Fibroblast of skin of right quadriceps (primary cell): ENCODE measurements at places on chromosomes 2 and 18.

- DNase-seq, result no peak
These were observed 132.6 kb downstream of the SH3BP4 start for GRCh38 chr2:235084424-235084823.

GRCh38 chr18:9690418-9691188 is 17.5 kb upstream of the RAB31 start:
- peak; percentile 43 for DNase-seq

DNA sequence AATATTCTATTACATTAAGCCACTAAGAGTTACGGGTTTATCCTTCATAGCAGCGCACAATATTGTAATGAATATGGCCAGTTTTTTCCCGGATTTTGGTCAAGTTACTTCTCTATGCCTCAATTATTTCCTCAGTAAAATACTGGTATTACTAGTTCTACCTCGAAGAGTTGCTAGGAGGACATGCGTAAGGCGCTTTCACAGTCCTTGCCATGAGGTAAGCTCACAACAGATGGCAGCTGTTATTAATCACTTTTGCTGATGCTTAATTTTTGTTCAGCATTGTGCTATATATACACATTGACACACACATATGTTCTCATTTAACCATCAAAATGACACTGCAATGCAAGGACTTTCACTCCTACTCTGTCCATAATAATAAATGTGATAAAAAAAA is 101.5 kb downstream of the SCG2 start:
- DNase-seq, result no peak

DNA sequence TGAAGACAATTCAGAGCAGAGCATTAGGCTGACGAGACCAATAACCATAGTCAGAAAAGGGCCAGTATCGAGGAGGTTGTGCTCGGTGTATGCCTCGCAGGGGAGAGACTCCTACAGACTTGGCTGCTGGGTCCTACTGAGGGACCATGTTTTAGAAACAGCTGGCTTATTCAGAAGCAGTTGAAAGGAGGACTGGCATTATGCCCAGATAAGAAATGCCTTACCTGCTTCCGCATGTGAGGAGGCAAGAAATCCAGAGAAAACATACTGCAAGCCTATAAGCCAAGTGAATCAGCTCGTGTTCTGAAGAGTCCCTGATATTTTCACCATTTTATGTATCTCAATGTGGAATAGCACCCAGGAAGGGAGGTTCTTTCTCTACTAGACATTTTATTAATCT is 434.7 kb downstream of the GRB14 start:
- DNase-seq, result no peak

GRCh38 chr2:168894720-168895119 is 4.5 kb upstream of the SPC25 start:
- no peak for DNase-seq

DNA sequence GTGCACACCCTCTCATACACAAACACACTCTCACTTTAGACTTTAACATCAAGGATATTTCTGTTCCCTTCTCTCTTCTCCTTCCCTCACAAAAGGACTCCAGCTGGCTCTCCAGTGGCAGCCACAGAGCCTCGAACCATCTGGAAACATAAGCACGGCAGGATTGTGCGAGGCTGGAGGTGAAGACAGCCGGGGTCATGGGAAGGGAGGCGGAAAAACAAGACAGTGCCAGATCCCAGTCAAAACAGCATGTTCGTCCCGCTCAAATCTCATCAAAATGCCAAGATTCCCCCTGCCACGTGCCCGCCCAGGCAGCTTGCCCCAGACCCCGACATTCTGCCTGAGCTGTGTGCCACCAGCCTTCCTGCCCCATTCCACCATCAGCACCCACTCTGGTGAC is 180.3 kb downstream of the ZBTB7C start:
- no peak for DNase-seq

- DNase-seq, result no peak
These were observed 147.2 kb upstream of the SPATS2L start for GRCh38 chr2:200159357-200159707.

GRCh38 chr18:13161276-13161899 is 57.2 kb upstream of the LDLRAD4 start:
- DNase-seq, result no peak

DNA sequence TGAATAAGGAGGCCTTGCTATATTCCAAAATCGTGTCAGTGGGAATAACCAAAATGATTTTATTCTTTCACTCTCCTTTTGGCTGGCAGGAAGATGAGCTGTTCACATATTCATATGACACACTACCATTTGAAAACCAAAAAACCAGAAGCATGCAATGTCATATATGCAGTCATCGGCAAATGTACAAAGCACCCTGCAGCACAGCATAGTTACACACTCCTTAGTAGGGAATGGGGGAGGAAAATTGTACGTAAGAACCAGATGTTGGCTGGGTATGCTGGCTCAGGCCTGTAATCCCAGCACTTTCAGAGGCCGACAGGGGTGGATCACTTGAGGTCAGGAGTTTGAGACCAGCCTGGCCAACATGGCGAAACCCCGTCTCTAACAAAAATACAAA is 176.6 kb downstream of the GFPT1 start:
- peak; percentile 59 for DNase-seq

DNA sequence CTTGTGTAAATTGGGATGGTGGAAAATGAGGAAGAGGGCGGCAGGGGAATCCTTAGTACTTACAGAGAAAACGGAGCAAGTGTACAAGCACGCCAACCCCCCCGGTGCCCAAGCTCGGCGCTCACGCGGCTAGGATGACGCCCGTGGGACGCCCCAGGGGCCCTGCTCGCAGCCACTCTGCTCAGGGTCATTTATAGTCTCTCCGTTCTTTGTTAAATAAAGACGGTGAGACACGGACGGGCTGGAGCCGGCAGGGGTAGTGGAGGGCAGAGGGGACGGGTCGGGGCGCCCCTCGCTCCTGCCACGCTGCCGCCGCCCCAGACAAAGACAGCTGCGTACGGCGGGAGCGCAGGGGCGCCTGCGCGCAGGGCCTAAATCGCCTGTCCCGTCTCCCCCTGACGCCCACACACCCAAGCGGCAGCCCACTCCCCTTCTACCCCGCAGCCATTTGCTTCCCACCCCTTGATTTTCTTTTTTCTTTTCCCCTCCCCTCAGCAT is 37.8 kb downstream of the PCBP1 start:
- peak; percentile 57 for DNase-seq

DNA sequence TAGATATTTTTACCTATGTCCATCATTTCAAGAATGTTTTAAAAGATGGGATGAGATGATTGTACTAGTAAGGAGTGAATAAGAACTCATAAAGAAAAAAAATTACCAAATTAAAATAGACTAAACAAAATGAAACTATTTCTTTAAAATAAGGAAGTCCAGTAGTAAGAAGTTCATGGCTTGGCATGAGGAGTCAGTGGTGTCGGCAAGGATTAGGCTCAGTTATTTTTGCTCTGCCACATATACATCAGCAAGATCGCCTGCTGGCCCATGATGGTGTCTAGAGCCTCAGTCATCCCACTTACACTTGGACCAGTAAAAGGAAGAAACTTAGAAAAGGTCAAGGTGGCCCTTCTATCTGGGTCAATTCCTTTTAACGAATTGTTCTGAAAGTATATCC is 300.9 kb upstream of the SLC8A1 start:
- no peak for DNase-seq

GRCh38 chr2:129803032-129803431 is 176.4 kb upstream of the RAB6C start:
- DNase-seq, result peak; percentile 59

GRCh38 chr2:100451734-100452133 is 18.5 kb upstream of the NMS start:
- DNase-seq, result no peak

- no peak for DNase-seq
These were observed 98.6 kb downstream of the TMEM17 start for GRCh38 chr2:62407401-62407800.

DNA sequence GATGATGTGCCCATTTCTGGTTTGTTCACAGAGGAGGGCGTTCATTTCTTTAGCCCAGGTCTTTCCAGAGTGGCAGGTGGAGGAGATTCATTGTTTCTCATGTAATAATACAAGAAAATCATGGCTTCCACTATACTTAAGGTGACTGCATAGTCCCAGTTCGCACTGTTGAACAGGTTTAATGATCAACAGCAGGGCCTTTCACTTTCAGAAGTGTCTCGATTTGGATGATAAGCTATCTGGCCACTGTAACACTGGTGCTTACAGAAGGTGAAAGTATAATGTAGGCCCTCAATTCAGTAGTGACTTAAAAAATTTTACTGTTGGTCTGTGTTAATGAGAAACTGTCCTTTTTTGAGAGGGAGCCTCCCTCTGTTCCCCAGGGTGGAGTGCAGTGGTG is 1.4 kb downstream of the RMC1 start:
- DNase-seq, result no peak

- DNase-seq, result no peak
These were observed 505.9 kb downstream of the EIPR1 start for GRCh38 chr2:2871480-2872308.

- no peak for DNase-seq
These were observed 6.0 kb downstream of the MAP3K2 start for GRCh38 chr2:127381762-127382161.

GRCh38 chr2:130882111-130882690 is 45.5 kb downstream of the ARHGEF4 start:
- DNase-seq, result no peak

GRCh38 chr18:55589625-55590291 is 1.8 kb upstream of the TCF4 start:
- peak; percentile 97 for DNase-seq

DNA sequence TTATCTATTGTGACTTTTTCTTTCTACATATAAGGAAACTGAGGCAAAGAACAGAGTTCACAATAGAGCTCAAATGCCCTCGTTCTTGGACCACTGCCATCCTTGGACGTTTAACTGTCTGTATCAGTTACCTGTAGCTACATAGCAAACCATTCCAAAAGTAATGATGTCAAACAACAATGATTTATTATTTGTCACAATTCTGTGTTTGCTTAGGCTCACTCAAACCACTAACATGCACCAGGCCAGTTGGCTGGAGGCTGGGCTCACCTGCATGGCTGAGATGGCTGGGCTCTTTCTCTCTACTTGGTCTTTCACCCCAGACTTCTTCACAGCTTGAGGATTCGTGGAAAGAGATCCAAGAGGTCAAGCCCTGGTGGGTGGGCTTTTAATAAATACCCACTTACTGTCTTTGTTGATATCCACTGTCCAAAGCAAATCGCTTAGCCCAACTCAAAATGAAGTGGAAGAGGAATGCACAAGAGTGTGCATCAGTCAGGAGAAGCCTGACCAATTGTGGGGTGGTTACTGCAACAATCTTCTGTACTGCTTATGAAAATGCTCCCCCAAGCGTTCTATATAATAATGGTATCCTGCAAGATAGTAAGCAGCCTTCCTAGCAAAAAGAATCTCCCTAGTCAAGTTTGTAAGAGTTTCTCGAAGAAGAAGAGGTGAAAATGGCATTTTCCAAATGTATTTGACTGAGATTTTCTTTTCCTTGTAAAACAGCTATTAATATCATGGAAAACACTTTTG is 163.5 kb upstream of the NT5C1B start:
- DNase-seq, result no peak

DNA sequence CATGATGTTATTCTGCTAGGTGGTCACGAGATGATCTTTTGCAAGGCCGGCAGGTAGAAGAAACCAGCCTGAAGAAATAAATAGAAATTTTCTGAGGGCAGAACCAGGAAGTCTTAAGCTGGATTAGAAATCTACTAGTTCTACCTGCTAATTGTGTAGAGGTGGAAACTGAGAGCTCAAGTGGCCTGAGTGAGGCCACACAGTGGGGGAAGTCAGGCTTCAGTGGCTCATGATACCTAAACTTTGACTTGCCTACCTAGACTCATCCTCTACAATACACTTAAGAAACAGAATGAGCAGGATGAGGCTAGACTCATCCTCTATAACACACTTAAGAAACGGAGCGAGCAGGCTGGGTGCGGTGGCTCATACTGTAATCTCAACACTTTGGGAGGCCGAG is 134.9 kb upstream of the NDUFV2 start:
- no peak for DNase-seq

DNA sequence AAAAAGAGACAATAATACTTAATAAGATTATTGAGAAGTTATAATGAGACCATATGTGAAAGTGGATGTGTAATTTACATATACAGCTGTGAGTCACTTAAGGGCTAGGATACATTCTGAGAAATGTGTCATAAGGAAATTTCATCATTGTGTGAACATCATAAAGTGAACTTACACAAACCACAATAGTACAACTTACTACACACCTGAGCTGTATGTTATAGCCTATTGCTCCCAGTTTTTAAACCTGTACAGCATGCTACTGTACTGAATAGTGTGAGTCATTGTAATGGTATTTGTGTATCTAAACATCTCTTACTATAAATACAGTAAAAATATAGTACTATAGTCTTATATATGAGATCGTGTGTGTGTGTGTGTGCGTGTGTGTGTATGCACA is 1420.3 kb upstream of the PIK3C3 start:
- peak; percentile 13 for DNase-seq

GRCh38 chr2:160324161-160324800 is 124.2 kb upstream of the ITGB6 start:
- DNase-seq, result peak; percentile 56

- peak; percentile 19 for DNase-seq
These were observed 147.0 kb upstream of the ID2 start for GRCh38 chr2:8534729-8535468.

- DNase-seq, result no peak
These were observed 21.9 kb downstream of the COPS9 start for GRCh38 chr2:240114233-240114632.

- DNase-seq, result peak; percentile 55
These were observed 34.4 kb downstream of the CD28 start for GRCh38 chr2:203740871-203741281.

- no peak for DNase-seq
These were observed 102.3 kb upstream of the TTN start for GRCh38 chr2:178909507-178909906.

DNA sequence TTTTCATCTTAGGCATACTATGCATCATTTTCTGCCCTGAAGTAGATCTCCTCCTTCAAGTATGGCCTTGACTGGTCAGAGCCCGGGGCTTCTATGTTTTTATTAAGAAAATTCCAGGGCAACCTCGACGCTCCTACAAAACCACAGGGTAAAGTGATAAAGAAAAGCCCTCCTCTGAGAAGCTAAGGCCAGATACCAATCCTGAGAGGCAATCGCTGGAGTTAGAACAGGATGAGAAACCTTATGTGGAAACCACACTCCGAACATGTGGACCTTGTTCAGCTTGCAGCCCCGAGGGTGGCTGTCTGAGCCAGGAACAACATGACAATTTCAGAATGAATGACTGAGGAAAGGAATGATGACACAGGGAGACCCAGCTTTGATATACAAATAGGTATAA is 35.6 kb downstream of the RMC1 start:
- DNase-seq, result no peak
